Posterior cingulate gyrus (tissue), 11 donors: ENCODE measurements at places on chromosomes 1 and 21.

DNA sequence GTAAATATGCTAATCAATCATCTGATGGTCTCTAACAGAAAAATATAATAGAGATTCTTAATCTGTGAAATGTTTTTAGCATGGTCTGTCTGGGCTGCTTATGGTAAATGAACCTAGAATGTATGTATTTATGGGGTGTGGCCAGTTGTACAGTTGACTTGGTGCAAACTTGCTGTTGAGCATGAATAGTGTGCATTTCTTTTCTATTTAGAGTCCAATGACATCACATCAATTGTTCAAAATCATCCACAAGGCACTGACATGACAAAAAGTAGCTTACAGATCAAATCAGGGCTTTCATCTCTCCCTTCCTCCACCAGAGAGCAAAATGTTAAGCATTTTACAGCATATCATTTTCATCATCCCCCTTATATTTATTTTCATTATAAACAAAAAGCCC is 1010.3 kb downstream of the KCNT2 start:
- DNase-seq: no peak

DNA sequence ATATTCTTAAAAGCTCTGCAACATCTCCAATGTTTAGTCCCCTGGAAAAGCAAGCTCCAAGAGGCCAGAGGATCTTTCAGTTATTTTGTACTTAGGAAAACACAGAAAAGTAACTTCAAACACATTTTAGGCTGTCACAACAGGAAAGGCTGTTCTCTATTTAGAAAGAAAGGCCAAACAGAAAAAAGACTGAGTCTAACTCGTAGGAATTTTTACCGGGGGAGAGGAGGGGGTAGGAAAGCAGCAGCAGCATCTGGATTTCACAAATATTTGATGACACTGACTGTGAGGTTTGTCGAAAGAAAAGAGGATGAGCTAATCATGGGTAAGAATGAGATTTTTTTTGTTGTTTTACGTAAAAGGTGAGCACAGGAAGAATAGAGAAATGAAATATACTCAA is 107.1 kb downstream of the EIF4G3 start:
- no peak for DNase-seq

- no peak for DNase-seq
Observed at GRCh38 chr1:163664671-163665335, 343.0 kb downstream of the NUF2 start.

GRCh38 chr21:29638138-29638537 is 301.7 kb downstream of the GRIK1 start:
- no peak for DNase-seq

- no peak for DNase-seq
Observed at GRCh38 chr1:76294482-76295194, 220.1 kb downstream of the ST6GALNAC3 start.

- DNase-seq: no peak
Observed at GRCh38 chr1:54371038-54371941, 34.9 kb downstream of the SSBP3 start.

GRCh38 chr1:225694151-225694603 is 41.3 kb upstream of the ENAH start:
- DNase-seq: no peak

DNA sequence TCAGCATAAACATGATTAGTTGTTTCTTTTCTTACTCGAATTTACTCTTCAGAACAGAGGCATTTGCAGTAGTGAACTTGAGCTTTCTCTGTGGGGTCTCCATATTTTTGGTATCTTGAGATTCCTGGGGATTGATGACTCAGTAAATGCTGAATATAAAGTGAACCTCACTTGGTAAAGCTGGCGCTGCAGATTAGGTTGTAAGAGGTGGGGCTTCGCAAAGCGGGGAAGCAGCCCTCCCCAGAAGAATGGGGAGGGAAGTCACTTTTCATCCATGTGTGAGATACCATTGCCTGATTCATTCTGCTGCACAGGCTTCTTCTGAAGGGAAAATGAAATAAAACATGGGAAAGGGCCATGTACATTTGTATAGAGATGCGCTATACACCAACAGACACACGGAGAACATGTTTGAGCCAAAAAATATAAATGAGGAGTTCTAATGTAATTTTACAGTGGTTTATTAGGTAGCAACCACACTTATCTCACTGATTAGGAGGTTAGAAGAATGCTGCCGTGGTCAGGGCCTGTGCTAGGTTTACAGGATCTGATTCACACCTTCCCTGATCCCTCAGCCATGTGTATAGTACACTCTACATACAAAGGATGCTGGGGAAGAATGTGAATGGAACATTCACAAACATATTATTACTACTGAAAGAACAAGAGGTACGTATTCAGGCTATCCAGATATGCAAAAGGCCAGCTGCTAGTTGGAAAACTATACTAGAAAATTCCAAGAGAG is 63.5 kb downstream of the DNTTIP2 start:
- no peak for DNase-seq

GRCh38 chr1:232568906-232569553 is 60.9 kb downstream of the SIPA1L2 start:
- no peak for DNase-seq

- DNase-seq: no peak
Observed at GRCh38 chr21:44583089-44583799, 2.8 kb upstream of the KRTAP10-5 start.

DNA sequence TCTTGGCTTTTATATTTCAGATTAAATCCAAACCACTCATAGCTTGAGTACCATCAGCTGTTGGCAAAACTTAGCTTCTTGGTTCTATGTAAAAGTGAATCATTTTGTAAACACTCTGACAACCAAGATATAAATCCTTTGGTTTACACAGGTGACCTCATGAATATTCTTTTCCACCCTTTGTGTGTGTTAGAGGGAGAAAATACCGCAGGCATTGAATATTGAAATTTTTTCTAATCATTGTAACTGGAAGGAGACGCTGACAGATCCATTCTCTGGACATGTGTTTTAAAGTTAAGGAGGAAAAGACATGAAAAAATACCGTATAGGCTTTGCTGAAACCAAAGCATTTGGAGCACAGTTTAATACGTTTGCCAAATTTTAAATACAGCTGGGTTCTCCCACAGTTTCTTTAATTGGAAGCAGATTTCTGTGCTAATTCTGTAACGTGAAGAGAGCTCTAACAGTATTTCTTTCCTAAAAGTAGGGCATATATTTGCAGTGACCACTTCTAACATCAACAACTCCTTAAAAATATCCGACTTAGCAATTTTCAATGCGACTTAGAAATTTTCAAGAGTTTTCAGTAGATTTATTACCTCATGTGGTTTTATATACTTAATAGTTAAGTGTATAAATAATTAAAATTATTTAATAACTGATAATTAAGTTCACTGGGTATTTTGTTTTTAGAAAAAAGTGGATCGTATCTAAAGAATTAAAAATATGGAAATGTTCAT is 388.2 kb downstream of the USP25 start:
- DNase-seq: no peak

- no peak for DNase-seq
Observed at GRCh38 chr1:30273021-30273325, 450.4 kb downstream of the MATN1 start.

GRCh38 chr1:59682396-59683080 is 132.2 kb upstream of the HOOK1 start:
- no peak for DNase-seq

DNA sequence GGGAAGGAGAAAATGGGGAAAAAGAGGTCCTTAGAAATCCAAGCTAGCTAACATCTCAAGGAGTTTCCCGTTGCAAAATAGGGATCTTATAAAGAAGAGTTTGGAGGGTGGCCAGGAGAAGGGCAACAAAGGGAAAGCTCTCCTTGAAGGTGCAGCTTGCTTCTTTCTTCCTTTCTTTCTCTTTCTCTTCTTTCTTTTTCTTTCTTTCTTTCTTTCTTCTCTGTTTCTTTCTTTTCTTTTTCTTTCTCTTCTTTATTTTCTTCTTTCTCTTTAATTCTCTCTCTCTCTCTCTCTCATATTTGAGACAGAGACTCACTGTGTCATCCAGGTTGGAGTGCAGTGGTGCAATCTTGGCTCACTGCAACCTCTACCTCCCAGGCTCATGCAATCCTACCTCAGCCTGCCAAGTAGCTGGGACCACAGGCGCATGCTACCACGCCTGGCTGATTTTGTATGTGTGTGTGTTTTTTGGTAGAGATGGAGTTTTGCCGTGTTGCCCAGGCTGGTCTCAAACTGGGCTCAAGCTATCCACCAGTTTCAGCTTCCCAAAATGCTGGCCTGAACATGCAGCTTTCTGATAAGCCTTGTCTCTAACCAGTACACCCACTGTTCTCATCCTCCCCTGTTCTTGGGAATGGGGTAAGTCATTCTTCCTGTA is 44.4 kb downstream of the RNF11 start:
- DNase-seq: no peak

DNA sequence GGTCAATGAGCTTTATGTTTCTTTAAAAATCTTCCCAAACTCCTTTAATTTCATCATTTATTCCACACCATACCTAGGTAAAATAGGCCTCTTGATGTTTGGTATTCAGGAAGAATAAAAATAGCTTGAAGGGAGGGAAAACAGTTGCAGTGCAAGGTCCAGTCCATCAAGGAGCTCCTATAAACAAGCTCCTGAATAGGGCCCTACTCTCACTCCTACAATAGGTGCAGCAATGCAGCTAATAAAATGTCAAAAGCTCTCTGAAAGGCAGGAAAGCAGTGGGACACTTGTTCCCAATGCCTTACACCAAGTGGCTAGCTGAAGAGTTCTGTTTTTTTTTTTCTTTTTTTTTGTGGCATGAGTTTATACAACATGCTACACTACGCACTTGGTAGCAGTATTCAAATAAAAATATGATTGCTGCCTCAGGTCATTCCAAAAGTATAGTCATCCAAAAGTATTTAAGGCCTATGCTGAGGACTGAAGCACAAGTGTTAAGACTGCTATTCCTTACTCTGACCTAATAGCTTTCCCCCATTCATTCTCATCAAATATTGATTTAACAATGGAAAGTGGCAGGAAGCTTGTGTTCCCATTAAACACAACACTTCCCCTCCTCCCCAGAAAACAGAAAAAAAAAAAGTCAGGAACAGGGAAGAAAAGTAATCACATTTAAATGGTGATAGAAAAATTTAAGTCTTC is 9.8 kb downstream of the TEX38 start:
- no peak for DNase-seq

GRCh38 chr1:154179946-154180687 is 11.8 kb downstream of the TPM3 start:
- DNase-seq: no peak

GRCh38 chr21:40507978-40508377 is 339.0 kb downstream of the DSCAM start:
- no peak for DNase-seq

DNA sequence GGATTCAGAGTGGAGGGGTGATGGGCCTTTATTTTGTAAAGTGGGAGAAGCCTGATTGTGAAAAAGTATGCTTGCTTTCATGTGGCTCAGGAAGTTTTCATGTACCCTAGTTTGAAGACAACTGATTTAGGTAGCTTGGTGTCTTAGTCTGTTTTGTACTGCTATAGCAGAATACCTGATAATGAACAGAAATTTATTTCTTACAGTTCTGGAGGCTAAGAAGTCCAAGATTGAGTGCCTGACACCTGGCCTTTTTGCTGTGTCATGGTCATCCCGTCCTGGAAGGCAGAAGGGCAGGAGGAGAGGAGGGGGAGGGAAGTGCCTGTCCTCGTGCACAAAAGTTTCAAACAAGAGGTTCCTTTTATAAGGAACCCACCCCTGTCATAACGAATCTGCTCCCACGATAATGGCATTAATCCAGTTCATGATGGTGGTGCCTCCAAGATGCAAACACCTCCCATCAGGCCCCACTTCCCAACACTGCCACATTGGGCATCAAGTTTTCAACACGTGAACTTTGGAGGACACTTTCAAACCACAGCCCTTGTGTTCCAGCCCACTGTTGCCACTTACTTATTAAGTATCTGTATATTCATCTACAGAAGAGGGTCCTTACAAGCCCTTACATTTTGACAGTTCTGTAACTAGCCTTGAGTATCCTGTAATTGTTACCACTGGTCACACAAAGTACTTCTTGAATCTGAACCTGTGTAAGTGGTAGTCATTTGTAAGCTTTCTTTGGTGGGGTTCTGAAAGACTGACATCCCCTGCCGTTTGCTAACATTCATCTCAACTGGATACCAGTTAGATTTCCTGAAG is 9.5 kb downstream of the UCK2 start:
- no peak for DNase-seq

DNA sequence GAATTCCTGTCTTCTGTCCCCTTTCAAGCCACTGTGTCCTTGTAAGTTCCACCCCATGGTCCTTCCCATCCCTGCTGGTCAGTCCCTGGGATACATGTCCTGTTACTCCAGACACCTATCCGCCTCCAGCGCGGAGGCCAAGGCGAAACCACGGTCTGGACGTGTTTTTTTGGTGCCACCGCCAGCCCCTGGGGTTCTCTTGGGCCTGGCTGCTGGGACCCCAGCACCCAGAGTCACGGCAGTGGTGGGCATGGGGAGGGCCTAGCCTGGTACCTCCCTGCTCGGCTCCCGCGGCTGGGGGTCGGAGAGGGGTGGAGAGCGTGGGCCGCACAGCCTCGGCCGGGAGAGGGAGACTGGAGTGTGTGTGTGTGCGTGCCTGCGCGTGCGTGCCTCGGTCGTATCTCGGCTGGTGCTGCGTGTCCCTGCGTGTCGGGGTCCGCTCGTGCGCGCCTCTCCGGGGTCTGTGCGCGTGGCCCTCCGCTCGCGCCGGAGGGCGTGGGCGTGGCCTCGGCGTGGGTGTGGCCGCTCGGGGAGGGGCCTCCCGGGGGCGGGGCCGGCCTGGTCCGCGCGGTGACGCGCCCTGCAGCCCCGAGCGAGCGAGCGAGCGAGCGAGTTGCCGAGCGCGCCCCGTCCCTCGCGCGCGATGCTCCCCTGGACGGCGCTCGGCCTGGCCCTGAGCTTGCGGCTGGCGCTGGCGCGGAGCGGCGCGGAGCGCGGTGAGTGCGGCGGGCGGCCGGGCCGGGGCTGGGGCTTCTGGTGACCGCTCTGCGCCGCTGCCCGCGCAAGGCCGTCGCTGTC is at the start of gene VWA1:
Gene VWA1, plus strand, starts transcription at position 585 of the 798 bp plus-strand sequence. Its CDS starts 59 bp downstream, at position 644.
- peak; percentile 93 for DNase-seq

- no peak for DNase-seq
Observed at GRCh38 chr21:33977721-33978369, 62.2 kb upstream of the ATP5PO start.

- peak; percentile 55 for DNase-seq
Observed at GRCh38 chr1:169109561-169110134, 3.2 kb downstream of the ATP1B1 start.

DNA sequence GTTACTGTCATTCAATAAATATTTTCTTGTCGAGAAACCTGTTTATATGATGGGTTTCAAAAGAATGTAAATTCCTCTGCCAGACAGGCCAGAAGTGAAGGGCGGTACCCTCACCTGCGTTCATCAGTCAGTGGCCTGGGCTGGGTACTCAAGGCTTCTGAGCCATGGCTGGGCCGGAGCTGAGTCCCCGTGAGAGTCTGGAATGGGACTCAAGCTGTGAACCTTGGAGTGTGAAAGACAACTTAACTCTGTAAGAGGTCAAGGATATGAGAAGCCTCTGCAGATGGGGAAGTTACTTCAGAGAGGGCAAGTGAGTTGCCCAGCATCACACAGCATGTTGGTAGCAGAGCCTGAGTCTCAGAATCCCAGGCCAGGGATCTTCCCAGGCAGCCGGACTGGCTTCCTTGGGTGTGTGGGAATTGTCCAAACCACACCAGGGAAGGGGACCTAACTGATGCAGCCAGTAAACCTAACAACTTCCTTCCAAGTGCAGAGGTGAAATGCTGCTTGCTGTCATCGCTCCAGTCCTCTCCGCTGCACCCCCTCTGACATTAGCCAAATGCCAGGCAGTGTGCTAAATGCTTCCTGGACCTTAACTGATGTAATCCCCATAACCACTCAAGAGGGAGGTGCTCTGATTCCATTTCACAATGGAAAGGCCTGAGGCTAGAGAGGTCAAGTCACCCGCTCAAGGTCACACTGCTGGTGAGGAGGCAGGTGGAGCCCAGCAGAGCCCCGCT is 4.8 kb downstream of the DISP3 start:
- no peak for DNase-seq
